ENCODE measurements at places on chromosomes 3 and 15.

- no peak for DNase-seq
These were observed 27.9 kb upstream of the RTP1 start for GRCh38 chr3:187169231-187169960.

DNA sequence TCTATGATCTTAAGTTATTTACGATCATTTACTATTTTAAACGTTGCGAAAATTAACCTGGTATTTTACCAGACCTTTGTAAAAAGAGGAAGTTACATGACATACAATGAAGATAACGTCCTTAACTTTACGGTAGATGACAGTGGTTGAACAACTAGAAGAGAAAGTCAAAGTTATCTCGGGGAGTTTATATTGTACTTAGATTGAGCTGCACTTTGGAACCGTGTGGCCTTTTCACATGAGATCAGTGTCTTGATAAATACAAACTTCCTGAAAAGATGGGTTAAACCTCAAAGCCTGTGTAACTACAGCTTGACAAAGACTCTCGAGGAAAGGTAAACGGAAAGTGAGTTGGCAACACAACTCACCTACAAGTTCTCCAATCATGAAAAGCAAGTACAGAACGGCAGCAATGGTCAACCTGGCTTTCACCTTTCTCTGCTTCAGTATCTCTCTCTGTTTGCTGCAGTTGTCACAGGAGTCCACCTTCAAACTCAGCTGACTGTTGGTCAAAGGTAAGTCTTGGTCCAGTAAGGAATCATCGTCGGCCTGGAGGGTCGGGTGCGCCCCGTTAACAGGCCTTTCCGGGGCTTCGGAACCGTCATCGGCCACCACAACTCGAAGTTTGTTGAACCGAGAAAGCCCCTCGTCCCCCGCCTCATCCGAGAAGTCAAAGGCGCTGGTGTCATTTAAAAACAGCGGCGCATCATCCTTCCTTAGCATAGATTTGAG, 793 bp downstream of the SLC30A4 start:
- DNase-seq, result no peak

DNA sequence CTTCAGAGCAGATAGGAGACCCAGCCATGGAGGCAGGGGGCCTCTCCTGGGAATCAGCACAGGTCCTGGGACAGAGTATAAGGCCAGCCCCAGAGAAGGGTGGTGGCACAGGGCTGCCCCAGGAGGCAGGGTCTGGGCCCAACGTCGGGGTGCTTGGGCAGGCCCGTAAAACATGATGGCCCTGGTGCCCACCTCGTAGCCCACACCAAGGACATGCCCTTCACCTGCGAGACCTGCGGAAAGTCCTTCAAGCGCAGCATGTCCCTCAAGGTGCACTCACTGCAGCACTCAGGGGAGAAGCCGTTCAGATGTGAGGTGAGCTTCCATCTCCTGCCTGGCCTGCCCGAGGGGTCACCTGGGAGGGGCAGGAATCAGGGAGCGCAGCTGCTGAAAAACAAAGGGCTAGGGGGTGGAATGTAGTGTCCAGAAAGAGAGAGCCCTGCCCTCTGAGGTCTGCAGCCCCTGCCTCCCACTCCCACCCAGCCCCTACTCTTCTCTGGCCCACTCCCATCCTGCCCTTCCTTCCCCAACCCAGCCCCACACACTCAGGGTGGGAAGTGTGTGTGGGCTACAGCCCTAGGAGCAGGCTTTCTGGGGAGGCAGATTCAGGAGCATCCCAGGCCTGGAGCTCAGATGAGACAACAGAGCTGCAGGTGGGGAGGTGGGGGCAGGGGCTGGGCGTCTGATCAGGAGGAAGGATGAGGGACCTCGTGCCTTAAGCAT, 9.5 kb downstream of the ZBTB47 start:
- no peak for DNase-seq

GRCh38 chr3:127040216-127040615, 57.3 kb downstream of the PLXNA1 start:
- DNase-seq, result no peak

GRCh38 chr3:113594066-113594465, 61.7 kb downstream of the SIDT1 start:
- no peak for DNase-seq

- DNase-seq, result no peak
These were observed 9.0 kb upstream of the UACA start for GRCh38 chr15:70772402-70772801.

GRCh38 chr15:48630245-48630644, 15.3 kb downstream of the FBN1 start:
- DNase-seq, result no peak

DNA sequence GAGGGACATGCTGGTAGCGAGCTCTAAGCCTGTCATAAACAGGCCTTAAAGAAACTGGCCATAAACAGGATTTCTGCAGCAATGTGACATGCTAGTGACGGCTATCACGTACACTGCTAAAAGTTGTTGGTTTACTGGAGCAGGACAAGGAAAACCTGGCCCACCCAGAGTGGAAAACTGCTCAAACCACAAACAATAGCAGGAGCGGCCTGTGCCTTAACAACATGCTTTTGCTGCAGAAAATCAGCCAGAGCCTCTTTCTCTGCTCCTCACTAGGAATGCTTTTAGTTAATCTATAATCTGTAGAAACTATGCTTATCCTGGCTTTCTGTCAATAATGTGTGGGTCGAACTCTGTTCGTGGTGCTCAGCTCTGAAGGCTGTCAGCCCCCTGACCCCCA, 202.9 kb upstream of the UBE3A start:
- DNase-seq, result no peak

- DNase-seq, result no peak
These were observed 13.9 kb upstream of the DPPA4 start for GRCh38 chr3:109351231-109351630.

DNA sequence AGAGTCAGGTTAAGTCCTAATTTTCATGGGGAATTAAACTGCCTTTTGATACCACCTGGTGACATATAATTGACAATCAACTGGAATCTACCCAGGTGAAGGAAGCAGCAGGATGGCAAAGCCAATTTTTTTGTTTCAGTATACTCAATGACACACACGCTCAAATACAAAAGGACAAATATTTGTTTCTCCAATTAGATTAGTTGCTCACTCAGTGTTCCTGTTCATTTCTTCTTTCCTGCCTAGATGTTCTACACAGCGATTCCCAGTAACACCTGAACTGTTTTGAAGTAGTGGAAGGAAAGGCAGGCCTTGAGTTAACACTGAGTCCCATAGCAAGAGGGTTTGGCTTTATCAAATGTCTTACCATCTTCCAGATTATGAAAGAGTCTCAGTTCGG, 157.5 kb downstream of the PDZRN3 start:
- DNase-seq, result no peak

DNA sequence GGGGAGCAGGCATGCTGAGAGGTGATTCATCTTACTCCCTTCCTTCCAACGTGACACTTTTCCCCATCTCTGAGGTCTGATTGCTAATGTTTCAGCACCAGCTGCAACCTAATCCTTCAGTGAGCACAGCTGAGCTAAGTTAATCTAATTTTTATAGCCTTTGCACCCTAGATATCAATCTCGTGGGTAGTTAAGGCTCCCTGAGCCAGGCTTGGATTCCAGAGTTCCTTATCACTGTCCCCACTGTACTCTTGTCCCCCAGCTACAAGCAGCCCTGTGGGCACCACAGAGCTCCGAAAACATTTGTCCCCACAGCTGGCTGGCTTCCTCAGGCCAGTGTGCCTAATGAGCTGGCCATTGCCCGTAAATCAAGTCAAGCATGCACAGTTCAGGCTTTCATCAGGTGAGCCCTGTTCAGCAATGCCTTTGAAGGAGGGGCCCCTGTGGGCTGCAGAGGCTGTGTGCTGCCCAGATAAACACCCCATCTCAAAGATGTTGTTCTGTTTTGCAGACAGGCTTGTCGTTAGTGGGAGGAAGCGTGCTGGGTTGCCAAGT, 376.9 kb upstream of the RASGRP1 start:
- DNase-seq, result no peak

- DNase-seq, result no peak
These were observed 44.8 kb downstream of the CEMIP start for GRCh38 chr15:80823995-80824394.

GRCh38 chr3:133712017-133712416, 34.2 kb upstream of the TF start:
- DNase-seq, result no peak

GRCh38 chr3:182710557-182711157, 82.6 kb upstream of the ATP11B start:
- DNase-seq, result no peak

DNA sequence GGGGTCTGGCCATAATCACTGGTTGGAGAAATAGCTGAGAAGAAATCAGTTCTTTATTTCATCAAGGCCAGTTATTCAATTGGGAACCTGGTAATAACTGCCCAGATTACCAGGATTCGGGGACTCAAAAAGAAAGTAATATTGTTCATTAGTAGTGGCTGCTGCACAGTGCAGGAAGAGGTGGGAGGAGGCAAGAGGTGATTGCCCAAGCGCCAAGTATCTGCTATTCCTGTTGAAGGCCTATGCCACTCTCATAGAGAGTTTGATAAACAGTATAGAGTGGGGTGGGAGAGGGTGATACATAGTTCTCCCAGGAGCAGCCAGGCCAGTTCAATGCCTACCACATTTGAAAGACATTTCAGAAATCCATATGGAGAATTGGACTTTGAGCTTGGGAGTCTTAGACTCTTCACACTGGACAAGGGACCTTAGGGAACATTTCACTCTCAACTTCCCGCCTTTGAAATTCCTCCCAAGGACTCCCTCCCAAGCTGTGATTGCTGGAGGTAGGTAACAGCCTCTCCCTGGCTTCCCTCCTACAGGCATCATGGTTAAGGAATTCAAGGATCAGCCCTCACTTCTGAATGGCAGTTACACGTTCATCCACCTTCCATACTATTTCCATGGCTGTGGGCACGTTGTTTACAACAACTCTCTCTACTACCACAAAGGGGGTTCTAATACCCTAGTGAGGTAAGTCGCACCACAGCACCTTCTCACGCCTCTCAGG, 59.8 kb downstream of the GLDN start:
- no peak for DNase-seq

GRCh38 chr15:61308437-61308836, 79.3 kb upstream of the RORA start:
- DNase-seq, result no peak

DNA sequence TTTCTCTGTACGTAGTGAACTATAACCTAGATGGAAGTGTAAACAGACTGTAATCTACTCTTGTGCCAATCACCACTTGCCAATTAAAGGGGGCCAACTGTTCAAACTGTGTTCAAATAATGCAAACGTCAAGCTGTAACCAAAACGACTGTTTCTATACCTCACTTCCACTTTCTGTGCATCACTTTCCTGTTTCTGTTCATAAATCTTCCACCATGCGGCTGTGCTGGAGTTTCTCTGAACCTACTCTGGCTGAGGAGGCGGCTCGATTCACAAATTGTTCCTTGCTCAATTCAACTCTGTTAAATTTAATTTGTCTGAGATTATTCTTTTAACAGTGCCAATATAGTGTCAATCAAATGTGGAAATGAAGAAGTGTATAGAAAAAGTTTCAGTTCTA, 206.7 kb upstream of the TBC1D5 start:
- no peak for DNase-seq

- no peak for DNase-seq
These were observed 14.4 kb downstream of the NGLY1 start for GRCh38 chr3:25768851-25769250.

DNA sequence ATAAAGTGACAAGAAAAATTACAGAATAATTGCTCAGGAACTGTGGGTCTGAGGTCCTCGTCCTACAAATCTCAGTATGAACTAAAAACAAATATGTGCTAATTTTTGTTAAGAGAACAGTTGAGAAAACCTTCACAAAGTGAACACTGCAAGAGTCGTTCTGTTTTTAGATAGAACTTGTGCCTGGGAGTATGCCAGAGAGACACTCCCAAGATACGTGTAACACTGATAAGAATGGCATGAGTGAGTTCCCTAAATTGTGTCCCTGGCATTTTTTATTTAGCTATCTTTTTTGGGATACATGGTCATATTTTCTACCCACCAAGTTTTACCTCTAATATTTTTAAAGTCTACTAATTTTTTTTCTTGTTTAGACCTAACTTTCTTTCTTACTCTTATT, 860.0 kb upstream of the NR2F2 start:
- no peak for DNase-seq

DNA sequence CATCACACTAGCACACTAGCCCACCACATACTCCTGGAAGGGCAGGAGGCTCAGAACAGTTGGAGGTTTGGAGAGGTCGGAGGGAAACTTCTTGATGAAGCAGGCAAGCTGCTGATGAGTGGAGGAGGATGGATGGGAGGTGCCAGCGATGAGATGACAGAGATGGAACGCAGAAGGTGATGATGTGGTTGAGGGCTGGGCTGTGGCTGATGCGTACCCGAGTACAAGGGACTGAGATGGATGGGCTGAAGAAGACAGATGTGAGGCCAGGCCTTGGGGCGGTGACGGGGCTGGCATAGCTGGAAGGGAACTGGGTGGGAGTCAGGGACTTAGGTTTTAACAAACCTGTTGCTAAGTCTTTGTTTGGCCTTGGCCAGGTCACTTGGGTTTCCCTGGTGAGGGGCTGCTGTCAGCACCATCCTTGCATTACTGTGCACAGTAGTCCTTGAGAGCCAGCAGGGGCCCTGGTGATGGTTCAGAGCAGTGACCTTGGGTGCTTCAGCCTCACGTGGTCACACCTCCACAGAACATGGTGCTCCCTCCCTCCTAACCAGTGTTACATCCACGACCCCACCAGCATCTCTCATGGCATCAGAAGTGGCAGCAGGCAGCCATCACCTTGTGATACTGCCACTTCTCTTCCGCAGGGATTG, 164.5 kb downstream of the SLCO3A1 start:
- DNase-seq, result no peak

Measured in NCI-H187 (cell line).